ENCODE measurements at places on chromosomes 1 and 21.

DNA sequence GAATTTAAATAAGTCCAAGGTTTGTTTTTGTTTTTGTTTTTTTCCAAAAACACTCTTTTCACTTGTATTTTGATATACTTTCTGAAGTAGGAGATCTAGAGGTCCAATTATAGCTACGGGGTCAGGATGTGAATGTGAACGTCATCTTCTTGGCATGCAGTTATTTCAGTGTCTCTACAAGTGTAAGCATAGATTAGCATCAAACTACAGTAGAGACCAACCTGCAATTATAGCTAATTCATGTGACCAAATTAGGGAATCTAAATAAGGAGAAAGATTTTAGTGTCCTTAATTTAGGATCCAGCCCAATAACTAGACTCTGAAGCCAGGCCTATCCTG, 107.3 kb upstream of the PALMD start:
- no peak for DNase-seq

GRCh38 chr21:45285266-45285931, 2.3 kb downstream of the POFUT2 start:
- DNase-seq, result no peak

GRCh38 chr1:1334835-1335234, 3.8 kb downstream of the TAS1R3 start:
- DNase-seq, result no peak

DNA sequence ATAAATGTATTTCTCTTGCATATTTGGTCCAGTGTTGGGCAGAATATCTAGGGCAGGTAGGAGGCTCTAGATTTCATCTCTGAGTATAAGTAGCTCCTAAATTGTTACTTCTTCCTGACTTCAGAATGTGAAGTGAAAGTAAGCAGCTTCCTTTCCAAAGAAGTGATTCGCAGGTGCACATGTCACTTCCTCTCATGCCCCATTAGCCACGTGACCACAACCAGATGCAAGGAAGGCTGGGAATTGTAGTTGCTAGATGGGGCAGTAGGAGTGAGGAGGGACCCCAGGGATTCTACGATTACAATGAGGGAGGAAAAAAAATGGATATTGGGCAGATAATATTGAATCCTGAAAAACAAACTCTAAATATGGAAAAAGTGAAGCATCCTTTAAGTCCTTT, 113.2 kb upstream of the CYYR1 start:
- peak; percentile 7 for DNase-seq

- DNase-seq, result no peak
These were observed 70.6 kb downstream of the GADD45A start for GRCh38 chr1:67755619-67756018.

GRCh38 chr1:159098596-159098995, 22.0 kb upstream of the AIM2 start:
- no peak for DNase-seq

- DNase-seq, result peak; percentile 9
These were observed 33.5 kb downstream of the SYF2 start for GRCh38 chr1:25198663-25199252.

- no peak for DNase-seq
These were observed 70.1 kb downstream of the LHX9 start for GRCh38 chr1:197987294-197987693.

DNA sequence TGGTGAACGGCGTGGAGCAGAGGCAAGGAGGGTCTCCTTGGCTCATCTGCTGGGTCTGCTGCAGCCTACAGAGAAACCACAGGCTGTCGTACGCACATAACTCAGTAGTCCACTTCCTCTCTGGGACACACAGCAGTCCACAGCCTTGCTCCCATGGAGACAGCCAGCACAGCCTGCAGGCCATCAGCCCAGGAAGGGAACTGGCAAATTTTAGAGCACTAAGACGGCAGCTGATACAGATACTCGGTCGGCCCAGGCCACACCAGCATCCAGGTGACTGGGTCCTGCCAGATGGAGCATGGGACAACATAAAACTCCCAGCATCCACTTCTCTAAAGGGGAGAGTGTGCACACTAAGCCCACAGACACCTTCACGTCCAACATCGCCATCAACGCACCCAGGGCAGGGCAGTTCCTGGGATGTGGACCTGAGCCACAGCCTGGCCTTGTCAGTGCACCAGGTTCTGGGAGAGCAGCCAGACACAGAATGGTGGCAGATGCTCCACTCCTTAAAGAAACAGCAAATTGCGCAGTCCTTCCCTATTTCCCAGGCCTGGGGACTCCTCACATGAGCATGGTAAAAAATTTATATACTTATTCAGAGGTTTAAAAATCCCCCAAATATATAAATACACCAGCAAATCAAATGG, 247.1 kb upstream of the RAB4A start:
- DNase-seq, result no peak

DNA sequence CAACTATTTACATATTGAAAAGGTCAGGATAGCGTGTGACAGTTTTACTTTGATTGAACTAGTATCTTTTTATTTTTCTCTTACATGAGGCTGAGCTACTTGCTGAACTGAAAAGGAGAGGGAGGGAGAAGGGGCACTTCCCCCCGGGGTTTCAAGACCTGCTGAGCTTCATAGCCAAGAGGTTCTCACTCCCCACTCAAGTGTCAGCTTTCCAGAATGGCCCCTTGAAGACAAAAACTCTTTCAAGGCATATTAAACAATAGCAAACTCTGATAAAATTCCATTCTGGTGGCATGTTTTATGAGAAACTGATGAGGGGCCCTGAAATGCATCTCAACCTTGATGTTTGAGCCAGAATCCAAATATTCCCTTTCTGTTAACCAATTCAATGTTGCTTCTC, 143.0 kb downstream of the KAZN start:
- no peak for DNase-seq

DNA sequence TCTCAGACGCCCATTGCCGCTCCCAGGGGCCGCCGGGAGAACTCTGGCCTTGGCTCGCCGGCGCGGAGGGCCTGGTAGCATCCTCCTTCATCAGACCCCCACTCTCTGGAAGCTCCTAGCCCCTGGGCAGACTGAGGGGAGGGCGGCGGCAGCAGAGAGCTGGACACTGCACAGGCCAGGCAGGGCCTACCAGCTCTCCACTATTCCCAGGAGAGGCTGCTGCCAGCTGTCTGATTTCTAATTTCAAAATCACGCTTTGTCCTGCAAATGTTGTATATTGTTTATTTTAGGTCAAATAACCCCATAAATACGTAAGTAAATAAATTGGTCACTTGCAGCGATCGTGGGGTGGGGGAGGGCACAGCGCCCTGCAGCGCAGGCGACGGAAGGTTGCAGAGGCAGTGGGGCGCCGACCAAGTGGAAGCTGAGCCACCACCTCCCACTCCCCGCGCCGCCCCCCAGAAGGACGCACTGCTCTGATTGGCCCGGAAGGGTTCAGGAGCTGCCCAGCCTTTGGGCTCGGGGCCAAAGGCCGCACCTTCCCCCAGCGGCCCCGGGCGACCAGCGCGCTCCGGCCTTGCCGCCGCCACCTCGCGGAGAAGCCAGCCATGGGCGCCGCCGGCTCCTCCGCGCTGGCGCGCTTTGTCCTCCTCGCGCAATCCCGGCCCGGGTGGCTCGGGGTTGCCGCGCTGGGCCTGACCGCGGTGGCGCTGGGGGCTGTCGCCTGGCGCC, at the start of gene MTARC1:
Gene MTARC1, plus strand, starts transcription at position 577 of the 732 bp plus-strand sequence. Its CDS starts 32 bp downstream, at position 609.
- peak; percentile 49 for DNase-seq

- DNase-seq, result no peak
These were observed 3.2 kb downstream of the EDN2 start for GRCh38 chr1:41481109-41481775.

DNA sequence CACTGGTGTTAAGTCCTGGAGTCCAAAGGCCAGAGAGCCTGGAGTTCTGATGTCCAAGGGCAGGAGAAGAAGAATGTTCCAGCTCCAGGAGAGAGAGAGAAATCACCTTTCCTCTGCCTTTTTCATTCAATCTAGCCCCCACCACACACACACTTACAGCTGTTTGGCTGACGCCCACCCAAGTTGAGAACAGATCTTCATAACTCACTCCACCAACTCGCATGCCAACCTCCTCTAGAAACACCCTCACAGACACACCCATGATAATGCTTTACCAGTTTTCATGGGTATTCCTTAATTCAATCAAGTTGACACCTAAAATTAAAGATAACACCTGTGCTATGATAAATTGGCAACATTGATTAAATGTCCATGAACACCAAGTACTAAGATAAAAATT, 42.0 kb downstream of the MNDA start:
- no peak for DNase-seq

DNA sequence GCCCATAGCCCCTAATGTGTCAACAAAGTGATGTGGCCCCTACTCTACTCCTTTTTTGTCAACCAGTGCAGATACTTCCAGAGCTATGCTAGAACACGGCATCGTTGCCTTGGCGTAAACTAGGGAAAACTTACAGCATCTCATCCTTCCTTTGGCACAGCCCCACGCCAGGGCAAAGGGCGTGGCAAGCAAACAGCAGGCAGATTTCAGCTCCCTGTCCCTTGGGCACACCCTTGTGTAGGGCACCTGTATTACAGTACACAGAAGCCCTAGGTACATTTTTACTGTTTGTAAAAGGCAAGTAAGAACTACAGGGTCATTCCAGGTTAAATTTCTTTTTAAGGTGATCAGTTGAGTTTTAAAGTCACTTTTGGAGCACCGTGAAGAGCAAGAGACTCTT, 29.3 kb downstream of the PRDX6 start:
- DNase-seq, result peak; percentile 27

DNA sequence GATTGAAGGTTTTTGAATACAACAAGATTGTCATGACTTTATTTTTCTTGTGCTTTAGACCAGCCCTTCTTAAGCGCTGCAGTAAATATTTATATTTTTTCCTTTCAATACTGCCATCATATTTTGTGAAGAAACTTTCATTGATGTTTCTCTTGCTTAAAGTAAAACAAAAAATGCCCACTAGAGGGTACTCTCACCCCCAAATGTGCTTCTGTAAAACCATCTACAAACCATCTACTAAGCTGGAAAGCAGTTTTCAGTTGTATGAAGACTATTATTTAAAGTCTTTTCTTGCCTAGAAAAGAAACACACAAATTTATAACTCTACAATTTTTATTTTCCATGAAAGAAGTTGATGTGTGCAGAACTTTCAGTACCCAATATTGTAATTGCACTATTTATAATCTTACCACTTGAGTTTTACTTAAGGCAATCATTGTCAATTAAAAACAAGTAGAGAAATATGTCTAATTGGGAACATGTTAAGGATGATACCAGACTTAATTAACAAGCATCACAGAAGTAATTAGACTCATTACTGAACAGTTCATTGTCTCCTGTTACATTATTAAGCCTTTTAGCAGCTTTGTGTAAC, 10.7 kb downstream of the LEPR start:
- DNase-seq, result peak; percentile 83

DNA sequence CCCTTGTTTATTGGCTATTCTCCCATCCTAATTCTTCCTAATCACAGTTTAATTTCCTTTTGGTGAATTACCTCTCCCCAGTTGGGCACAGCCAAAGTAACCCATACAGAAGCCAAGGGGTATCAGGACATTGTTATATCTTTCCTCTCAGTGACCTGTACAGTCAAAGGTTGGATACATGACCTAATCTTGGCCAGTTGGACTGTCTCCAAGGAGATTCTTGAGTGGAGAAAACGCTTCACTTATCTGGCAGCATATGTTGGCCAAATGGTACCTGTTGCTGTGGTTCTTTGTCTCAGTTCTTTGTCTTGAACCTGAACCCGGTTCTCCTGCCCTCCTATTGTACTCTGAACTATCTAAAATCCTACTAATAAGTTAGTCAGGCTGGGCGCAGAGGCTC, 15.3 kb upstream of the TBCE start:
- no peak for DNase-seq

GRCh38 chr1:76669624-76670315, 197.5 kb upstream of the ST6GALNAC5 start:
- DNase-seq, result no peak

DNA sequence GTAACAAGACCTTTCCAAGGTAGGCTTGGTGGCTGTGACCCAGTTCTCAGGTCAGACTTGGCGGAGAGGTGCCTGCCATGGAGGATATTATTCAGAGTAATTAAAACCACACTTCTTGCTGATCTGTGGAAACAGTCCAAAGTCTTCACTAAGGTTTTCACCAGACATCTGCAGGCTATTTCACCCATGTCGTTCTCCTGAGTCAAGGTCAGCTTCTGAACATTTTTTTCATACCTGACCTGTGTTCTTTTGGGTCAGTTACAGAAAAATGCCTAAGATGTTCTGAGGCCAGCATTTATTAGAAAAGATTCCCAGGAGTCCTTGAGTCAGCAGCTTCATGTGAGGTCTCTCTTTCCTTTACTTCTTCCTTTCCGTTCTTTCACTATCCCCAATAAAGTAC, 54.9 kb downstream of the RGL1 start:
- DNase-seq, result no peak

GRCh38 chr1:229710746-229711145, 84.7 kb downstream of the URB2 start:
- DNase-seq, result no peak

DNA sequence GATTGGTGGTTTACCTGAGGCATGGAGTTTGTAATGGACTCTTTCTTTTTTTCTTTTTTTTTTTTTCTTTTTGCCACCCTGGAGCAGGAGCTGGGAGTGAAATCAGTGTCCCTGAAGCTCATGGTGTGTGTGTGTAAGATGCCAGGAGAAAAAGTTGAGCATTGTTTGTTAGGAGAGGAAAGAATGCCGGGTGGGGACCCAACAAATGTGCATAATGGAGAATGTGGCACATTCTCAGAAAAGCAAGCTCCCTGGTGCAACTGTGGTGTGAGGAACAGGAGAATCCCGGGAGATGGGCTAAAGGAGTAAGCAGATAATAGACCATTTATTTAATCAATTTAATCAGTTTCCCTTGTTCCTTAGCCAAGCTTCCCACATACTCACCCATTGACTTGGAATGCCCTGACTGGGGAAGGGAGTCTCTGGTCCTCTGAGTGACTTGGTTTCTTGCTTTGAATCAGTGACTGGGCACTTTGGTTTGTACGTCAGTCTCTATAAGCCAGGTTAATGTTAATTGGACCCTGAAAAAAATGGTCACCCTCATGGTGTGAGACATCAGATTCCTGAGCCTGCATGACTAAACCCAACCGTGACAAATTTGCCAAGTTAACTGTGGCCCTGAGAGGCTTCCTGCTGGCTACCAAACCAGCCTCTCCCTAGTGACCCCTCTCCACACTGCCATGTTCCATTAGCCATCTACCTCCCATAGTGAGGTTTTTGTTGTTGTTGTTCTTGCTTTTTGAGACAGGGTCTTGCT, 43.9 kb upstream of the ITPKB start:
- no peak for DNase-seq

GRCh38 chr1:84103197-84103992, 40.7 kb upstream of the PRKACB start:
- DNase-seq, result peak; percentile 91

DNA sequence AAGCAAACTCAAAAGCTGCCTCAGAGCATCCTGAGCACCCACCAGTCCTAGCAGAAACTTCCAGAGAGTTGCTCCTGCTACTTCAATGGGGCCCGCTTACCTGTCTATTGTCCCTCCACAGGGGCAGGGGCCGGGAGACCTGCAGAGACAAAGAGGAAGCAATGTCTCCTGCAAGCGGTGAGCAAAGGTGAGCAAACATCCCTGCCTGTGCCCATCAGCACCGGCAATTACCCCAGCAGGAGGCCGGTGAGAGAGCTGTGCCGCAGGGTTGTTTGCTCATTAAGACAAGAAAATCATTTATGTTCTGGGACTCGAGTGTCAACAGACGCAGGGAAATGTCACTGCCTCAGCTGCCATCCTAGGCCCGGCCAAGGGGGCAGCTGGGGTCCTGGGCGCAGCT, 53.8 kb upstream of the TARDBP start:
- DNase-seq, result no peak
